CD4-positive, alpha-beta T cell treated with Interferon alpha-2 for 1 hour (primary cell): ENCODE measurements at places on chromosomes 7 and 10.

- DNase-seq: no peak
These were observed 43.8 kb downstream of the CFAP46 start for GRCh38 chr10:132898391-132899053.

- no peak for DNase-seq
These were observed 175.1 kb downstream of the SRPK2 start for GRCh38 chr7:105213611-105214010.

- DNase-seq: no peak
These were observed 36.9 kb downstream of the GDI2 start for GRCh38 chr10:5776136-5776880.

GRCh38 chr10:114682121-114682520 lies 24.0 kb upstream of the ABLIM1 start:
- no peak for DNase-seq

- DNase-seq: no peak
These were observed 80.7 kb upstream of the WDR11 start for GRCh38 chr10:120770496-120770895.

DNA sequence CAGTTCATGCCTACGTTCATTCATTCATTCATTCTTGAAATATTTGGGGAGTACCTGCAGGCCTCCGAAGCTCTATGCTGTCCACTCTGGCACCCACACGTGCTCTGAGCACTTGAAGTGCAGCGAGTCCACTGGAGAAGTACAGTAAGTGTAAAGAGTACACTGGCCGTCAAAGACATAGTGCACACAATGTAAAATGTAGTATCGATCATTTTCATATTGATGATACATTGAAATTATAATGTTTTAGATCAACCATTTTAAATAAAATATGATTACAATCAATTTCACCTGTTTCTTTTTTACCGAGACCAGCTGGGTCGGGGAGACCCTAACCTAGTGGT lies 37.0 kb upstream of the PURB start:
- DNase-seq: no peak
